ENCODE measurements at places on chromosomes 2 and 18.

- DNase-seq, result no peak
Observed at GRCh38 chr18:5964108-5964507, 68.8 kb upstream of the TMEM200C start.

DNA sequence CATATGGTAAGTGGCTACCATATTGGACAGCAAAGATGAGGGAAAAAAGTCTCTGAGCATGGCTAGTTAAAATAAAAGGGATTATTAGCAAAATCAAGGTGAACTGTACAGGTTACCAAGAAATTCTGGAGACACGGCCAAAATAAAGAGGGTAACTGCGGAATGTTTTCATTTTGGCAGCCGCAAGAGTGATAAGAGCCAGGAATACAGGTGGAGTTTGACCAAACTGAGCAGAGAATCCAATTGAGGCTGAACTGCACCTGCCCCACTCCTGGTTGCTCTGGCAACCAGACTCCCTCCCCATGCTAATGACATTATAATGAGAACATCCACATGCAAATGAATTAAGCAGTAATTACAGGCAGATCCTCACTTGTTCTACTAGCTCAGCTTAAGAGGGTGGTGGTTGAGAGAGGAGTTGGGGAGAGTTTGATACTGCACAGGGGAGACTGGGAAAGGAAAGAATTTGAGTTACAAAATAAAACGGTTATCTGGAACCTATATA is 18.8 kb upstream of the EPHA4 start:
- DNase-seq, result no peak

- DNase-seq, result no peak
Observed at GRCh38 chr2:68719912-68720311, 14.7 kb upstream of the ARHGAP25 start.

GRCh38 chr2:204201507-204201906 is 264.9 kb downstream of the ICOS start:
- no peak for DNase-seq

DNA sequence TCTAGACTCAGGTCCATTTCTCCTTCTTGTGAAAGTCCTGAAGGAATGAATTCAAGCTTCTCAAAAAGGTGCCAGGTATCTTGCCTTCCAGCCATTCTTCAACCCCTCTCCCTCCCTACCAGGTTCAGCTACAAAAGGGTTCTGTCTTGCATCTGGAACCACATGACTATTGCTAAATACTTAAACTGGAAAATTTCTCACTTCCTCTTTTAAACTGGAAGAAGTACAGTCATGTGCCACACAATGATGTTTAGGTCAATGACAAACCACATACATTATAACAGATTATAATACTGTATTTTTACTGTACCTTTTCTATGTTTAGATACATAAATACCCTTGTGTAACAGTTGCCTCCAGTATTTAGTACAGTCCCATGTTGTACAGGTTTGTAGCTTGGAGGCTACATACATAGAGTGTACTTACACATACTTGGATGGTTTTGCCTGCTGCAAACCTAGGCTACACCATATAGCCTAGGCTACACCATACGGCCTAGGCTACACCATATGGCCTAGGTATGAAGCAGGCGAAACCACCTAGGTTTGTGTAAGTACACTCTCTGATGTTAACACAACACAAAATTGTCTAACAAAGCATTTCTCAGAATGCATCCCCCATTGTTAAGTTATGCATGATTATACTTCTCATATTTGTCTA is 142.0 kb upstream of the DNMT3A start:
- DNase-seq, result no peak

GRCh38 chr2:64348386-64349130 is 105.4 kb upstream of the LGALSL start:
- DNase-seq, result no peak

GRCh38 chr2:575030-575726 is 102.0 kb downstream of the TMEM18 start:
- no peak for DNase-seq

DNA sequence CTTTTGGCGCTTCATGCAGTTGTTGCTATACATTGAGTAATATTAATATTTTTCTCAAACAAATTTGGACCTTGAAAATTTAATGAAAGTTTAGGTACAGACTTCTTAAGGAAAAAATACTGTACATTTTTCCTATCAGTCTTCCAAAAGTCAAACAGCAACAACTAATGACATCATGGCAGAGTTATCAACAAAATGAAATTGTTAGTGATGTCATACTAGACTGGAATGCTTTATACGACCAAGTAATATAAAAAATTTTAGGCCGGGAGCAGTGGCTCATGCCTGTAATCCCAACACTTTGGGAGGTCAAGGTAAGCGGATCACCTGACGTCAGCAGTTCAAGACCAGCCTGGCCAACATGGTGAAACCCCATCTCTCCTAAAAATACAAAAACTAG is 12.0 kb upstream of the STPG4 start:
- no peak for DNase-seq

All from GM12865 (cell line).